ENCODE measurements at places on chromosomes 12 and 14. TPM values are rescaled to one million over a fixed set of nuclear protein-coding genes. Genes with fewer than 3 reads are reported as not detected.

VSIG10 gene
- total RNA-seq: 31.2 TPM

WSCD2 gene
- total RNA-seq: 4.2 TPM

DNA sequence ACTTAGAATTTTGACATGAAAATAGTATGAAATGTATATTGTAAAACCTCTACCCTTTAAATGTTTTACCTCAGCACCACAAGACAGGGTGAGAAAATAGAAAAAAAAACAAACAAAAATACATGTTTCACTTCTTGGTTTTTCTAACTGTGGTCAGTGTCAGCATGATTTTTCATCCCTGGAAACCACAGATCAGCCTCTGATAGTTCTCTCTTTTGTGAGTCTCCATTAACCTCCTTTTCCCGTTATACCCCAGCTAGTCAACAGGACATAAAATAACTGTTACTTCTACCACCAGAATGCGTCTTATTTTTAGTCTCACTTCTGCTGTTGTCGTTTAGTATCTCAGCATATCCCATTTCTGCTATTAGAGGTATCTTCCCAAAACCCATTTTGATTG is 48.3 kb upstream of the KCNMB4 start:
- no peak for DNase-seq
- no peak overlapping the region for H3K4me3 ChIP-seq
- no peaks in the 10 kb centered on the region for H3K27me3 ChIP-seq
- H3K36me3 ChIP-seq: no peaks in the 10 kb centered on the region
- H3K27ac ChIP-seq: no peak overlapping the region
- no peaks in the 10 kb centered on the region for H3K4me1 ChIP-seq

GRCh38 chr12:50518090-50518489 is 13.3 kb downstream of the DIP2B start:
- H3K27me3 ChIP-seq: no peaks in the 10 kb centered on the region
- H3K36me3 ChIP-seq: no peaks in the 10 kb centered on the region
- H3K4me1 ChIP-seq: peaks cover 44% of the 10 kb centered on the region
- no peak overlapping the region for H3K27ac ChIP-seq

DNA sequence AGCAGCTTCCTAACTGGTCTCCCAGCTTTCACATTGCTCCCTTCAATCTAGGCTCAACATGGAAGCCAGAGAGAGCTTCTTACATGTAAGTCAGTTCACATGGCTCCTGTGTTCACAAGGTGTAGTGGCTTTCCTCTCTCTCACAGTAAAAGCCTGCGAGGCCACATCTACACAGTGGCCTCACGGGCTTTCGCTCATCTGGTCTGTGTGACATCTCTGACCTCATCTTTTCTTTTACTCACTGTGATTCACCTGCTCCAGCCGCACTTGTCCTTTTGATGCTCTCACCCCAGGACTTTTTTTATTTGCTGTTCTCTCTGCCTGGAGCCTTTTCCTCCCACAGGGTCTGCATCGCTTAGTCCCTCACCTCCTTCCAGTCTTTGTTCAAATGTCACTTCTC is 122.1 kb downstream of the SLC5A8 start:
- H3K27me3 ChIP-seq: no peaks in the 10 kb centered on the region
- no peak for DNase-seq
- no peak overlapping the region for H3K27ac ChIP-seq
- H3K4me1 ChIP-seq: no peaks in the 10 kb centered on the region

DNA sequence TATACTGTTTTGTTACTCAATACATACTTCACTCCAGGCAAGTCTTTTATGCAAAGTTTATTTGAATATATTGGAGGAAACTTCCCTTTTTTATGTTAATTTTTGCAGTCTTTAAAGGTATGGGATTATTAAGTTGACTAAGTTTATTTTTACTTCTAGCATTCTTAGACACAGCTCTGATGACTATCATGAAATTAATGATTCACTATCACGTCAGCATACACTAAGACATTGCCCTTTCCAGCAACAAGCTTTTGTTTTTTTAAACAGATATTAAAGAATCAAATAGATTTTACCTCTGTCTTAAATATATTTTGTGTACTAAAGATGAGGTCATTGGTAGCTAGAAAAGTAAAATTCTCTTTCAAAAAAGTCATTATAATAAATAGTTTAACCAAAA is 52.1 kb downstream of the DERA start:
- H3K27me3 ChIP-seq: no peaks in the 10 kb centered on the region
- no peak overlapping the region for H3K27ac ChIP-seq
- H3K4me1 ChIP-seq: no peaks in the 10 kb centered on the region
- H3K36me3 ChIP-seq: peaks cover 20% of the 10 kb centered on the region
- no peak overlapping the region for H3K4me3 ChIP-seq

DNA sequence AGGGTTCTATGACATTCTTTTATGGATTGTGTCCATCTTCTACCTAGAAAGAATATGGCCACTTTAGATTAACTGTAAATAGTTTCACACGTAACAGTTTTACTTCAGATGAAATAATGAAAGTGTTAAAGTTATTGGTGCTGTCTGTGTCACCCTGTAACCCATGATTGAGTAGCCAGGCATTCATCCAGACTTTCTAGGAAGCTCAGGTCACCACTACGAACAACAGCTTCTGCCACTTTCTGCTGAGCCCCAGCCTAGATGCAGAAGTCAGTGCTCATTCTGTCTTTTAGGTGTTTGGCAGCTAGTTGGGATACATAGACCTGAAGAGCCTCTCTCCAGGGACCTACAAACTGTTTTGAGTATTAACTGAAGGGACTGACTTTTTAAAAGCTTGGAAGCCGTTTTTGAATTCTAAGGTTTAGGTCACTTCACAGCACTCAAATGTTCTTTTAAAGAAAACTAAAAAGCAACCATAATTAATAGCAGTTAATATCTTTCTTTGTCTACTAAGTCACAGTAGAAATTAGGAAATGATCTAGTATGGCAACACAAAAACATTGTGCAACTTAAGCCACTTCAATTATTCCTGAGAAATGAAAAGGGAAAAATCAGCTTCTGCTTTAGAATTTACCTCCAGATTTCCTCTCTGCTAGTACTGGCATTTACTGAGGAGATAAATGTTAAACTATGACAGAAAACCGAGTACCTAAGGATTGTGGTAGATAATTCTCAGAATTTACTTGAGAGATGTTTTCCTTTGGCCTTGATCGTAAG is 266.9 kb downstream of the CCDC91 start:
- no peaks in the 10 kb centered on the region for H3K27me3 ChIP-seq
- no peak for DNase-seq
- no peaks in the 10 kb centered on the region for H3K36me3 ChIP-seq
- no peak overlapping the region for H3K27ac ChIP-seq
- H3K4me1 ChIP-seq: no peaks in the 10 kb centered on the region
- no peak overlapping the region for H3K4me3 ChIP-seq

Data from vagina (tissue), 2 donors.